ENCODE measurements at places on chromosomes 3 and 15.

- DNase-seq, result no peak
These were observed 123.3 kb upstream of the CMC1 start for GRCh38 chr3:28118087-28118486.

GRCh38 chr15:71792521-71792920, 17.8 kb upstream of the NR2E3 start:
- DNase-seq, result no peak

DNA sequence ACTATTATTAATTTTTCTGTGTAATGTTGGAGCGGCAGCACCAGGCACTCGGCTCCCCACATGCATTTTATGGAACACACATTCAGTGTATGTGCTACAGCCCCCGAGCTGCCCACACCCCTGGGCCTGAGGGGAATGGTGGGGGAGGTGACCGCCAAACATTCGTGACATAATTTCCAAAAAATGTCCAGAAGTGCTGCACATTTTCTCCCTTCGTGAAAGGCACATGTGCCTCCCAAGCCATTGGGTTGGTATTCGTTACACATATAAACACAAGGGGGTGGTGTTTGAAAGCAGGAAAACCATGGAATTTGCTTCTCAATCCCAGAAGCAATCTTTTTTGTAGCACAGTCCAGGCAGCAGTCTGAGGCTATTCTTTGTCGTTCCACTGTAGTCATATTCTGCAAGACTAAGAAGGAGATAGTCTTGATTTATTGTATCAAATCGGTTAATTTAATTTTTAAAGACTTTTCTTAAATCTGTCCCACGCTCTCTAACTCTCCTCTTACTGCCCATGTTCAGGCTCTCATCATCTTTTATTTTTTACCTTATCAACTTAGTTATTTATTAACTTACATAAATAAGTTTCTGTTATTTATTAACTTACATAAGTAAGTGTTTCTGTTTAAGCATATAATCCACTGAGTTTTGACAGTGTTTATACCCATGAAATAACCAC, 39.2 kb upstream of the POLR2M start:
- no peak for DNase-seq

GRCh38 chr3:35673017-35673416, 33.7 kb downstream of the ARPP21 start:
- no peak for DNase-seq

- DNase-seq, result no peak
These were observed 110.5 kb upstream of the RAP2B start for GRCh38 chr3:153051427-153052095.

All from CD4-positive, alpha-beta T cell treated with Interleukin-1 beta for 1 hour (primary cell).